Hindlimb muscle (tissue), 1 donor: ENCODE measurements at places on chromosomes 2 and 18. TPM values are rescaled to one million over a fixed set of nuclear protein-coding genes. Genes with fewer than 3 reads are reported as not detected.
A peak's percentile ranks its signal among the peaks of the same experiment; 100 is the strongest.

Gene CAPG
- 16.8 TPM for polyA plus RNA-seq

Gene ACMSD
- 0.34 TPM for polyA plus RNA-seq

Gene EFHD1
- 26.3 TPM for polyA plus RNA-seq

Gene STARD6
- polyA plus RNA-seq: not detected

Gene IL1F10
- polyA plus RNA-seq: not detected

Gene LBX2
- 0.52 TPM for polyA plus RNA-seq

Gene UGT1A10
- polyA plus RNA-seq: not detected

Gene RND3
- 32.5 TPM for polyA plus RNA-seq

- no peak for DNase-seq
Observed at GRCh38 chr2:224612578-224612977, 27.4 kb upstream of the CUL3 start.

GRCh38 chr2:74858281-74858680 lies 24.4 kb downstream of the HK2 start:
- no peak for DNase-seq

DNA sequence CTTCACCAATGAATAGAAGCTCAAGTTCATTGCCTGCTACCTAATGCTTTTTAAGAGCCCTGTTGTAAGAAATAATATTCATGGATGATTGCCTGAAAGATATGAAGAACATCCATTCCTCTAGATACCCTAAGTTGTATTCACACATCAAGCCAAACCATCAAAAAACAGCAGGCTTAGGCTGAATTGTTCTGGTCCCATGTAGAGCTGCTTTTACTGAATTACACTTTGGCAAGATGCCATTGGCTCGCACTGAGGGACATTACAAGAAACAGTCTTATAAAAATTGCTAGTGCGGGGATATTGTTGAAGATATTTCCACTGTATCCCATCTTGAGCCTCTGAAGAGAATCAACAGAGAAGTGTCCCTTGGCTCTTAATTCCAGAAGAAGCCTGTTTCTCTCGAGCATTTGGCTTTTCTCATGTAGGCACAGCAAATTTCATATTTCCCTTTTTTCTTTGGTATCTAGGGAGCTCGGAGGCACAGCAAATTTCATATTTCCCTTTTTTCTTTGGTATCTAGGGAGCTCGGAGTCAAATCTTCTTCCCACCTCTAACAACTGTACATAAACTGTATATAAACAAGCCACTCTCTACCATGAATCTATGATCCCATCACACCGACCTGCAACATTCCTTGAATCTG lies 107.5 kb downstream of the COLEC12 start:
- peak; percentile 76 for DNase-seq

DNA sequence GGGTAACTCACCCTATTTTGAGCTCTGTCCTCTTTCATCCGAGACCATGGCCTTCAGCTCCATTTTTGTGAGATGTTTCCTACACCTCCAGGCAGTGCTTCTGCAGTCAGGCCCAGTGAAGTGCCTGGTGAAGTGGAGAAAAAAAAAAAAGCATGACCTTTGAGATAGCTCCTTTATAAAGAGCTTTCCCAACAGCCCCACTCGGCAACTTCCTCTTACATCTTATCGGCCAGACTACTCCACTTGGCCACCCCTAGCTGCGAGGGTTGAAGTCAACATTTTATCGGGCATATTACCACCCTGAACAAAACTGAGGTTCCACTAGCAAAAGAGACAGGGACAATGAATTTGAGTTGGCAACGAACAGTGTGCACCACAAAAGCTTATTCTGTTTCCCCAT lies 124.8 kb upstream of the RNF152 start:
- DNase-seq: no peak

DNA sequence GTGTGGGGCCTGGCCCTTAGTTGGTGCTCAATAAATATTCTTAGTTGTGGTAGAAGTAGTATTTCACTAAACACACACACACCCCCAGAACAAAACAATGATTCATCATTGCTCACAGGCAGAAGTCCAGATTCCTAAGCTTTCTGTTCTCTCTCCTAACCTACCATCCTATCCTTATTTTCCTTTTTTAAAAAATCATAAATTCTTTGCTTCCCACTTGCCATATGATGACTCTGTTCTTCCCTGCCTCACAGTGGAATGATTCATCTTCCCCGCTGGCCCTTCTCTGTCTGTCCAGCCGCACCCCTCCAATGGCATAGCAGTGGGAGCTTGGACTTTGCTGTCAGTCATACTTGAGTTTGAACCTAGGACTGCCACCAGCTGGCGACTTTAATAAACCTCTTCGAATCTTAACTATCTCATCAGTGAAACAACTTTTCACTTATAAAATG lies 5.2 kb downstream of the EML6 start:
- DNase-seq: no peak

DNA sequence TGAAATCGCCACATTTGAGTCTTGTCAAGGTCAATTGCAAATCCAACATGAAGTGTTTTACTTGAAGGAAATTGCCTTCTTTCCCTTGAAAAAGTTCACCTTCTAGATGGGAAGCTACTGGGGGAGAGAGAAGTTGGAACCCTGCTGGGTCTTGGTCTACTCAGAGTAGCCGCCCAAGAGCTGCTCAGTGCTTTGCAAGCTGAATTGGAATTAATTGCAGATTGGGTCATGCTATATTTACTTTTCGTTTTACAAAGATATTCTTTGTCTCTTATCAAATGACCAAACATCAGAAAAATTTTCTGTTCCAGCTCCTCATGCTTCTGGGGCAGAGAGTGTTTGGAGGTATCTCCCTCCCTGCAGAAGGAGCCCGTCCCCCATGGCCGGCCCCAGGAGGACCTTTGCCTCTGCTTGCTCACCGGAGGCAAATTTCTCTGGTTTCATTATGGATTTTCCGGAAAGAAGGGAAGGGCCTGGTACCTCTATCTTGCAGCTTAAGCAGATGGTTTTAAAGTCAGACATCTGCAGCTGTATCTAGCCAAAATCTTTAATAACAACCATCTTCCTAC lies 289.7 kb downstream of the MYT1L start:
- no peak for DNase-seq

DNA sequence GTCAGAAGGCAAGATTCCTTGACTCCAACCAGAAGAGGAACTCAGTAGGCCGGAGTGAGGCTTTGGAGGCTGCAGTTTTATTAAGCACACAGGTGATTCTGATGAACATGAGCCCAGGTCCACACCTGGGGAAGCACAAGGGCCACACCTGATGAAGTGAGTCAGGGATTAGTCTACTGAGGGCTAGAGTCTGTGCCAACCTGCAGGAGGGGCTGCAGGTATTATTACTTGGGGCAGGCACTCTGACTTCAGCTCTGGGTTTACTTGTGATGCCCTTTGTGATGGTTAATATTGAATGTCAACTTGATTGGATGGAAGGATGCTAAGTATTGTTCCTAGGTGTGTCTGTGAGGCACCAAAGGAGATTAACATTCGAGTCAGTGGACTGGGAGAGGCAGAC lies 75.2 kb upstream of the ZCCHC2 start:
- no peak for DNase-seq

- DNase-seq: no peak
Observed at GRCh38 chr18:48104705-48105104, 174.2 kb upstream of the SMAD2 start.

DNA sequence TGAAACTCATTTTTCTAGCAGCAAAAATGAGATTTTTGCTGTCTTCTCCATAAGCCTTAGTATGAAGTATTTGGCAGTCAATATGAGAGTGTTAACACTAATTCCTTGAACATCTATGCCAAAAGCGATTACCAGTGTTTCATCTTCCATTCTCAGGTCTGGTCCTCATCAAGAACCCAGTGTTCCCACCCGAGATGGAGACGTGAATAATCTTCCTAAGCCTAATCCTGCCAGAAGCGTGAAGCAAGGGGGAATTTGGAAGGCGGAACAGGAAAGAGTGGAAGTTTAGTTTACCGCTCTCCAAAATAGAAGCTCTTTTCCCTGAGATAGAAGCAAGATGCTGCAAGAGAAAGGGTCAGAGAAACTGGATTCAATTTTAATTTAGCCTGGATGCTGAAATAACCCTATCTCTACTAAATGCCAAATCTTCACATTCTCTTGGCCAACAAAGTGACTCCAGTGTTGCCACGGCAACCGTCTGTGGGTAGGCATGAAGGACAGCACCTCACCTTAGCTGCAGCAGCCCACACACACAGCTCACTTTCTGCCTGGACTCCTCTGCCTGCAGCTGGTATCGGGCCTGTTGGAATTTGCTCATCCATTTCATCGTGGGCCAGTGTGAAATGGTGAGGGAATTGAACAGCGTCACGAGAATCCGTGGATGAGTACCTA lies 711.1 kb downstream of the CBLN2 start:
- no peak for DNase-seq

DNA sequence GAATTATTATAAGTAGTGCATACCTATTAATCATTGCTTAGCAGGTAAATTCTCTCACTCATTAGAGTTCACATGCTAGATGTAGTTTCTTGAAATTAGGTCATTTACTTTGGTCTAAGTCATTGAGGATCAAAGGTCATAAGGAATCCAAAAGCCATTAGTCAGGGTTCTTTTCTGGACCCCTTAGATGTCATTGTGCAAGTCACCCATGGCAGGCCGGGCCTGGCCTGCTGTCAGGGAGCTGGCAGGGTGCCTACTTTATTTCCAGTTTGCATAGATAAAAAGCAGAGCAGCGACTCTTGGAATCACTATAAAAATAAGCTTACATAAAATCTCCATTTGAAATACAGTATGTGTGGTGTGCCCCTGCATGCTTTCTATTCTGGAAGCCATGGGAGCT lies 91.3 kb downstream of the MEIS1 start:
- no peak for DNase-seq

GRCh38 chr2:96907115-96908041 lies 37.5 kb upstream of the SEMA4C start:
- peak; percentile 83 for DNase-seq

GRCh38 chr2:160368988-160369930 lies 124.3 kb downstream of the RBMS1 start:
- DNase-seq: no peak
